GM13976 (cell line): ENCODE measurements at places on chromosomes 7 and 10.

- DNase-seq = no peak
Observed at GRCh38 chr7:9776900-9777299, 1196.8 kb upstream of the PHF14 start.

DNA sequence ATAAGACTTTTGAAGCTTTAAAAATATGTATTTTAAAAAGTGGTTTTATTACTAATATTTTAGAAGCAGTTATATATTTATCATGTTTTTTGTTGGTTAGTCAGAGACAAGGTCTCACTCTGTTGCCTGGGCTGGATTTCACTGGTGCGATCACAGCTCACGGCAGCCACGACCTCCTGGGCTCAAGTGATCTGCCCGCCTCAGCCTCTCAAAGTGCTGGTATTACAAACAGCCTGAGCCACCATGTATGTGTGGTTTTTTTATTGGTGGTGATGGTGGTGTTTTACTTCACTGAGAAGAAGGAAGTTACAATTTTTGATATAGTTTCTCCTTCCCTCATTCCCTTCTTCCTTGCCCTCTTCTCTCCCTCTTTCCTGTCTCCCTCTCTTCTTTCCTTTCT is 13.4 kb downstream of the NHLRC2 start:
- no peak for DNase-seq

GRCh38 chr10:128560993-128561392 is 434.8 kb upstream of the MKI67 start:
- DNase-seq = no peak

- DNase-seq = no peak
Observed at GRCh38 chr10:35259769-35260397, 76.4 kb upstream of the CCNY start.
